ENCODE measurements at places on chromosomes 3 and 15. TPM values are rescaled to one million over a fixed set of nuclear protein-coding genes. Genes with fewer than 3 reads are reported as not detected.

Gene C15orf39
- 46.1 TPM for total RNA-seq

Gene GATM
- total RNA-seq, result 0.86 TPM

Gene PFKFB4
- total RNA-seq, result 15.5 TPM

Gene SNX22
- 1.1 TPM for total RNA-seq

Gene CKMT1B
- 0.86 TPM for total RNA-seq

GRCh38 chr15:81178365-81178764, 18.3 kb upstream of the IL16 start:
- no peak for DNase-seq
- no peak overlapping the region for H3K4me3 ChIP-seq
- H3K36me3 ChIP-seq, result no peaks in the 10 kb centered on the region
- H3K27ac ChIP-seq, result no peak overlapping the region
- H3K4me1 ChIP-seq, result peaks cover 13% of the 10 kb centered on the region
- peaks cover 30% of the 10 kb centered on the region for H3K27me3 ChIP-seq

GRCh38 chr3:156681002-156681401, 6.6 kb downstream of the TIPARP start:
- H3K36me3 ChIP-seq, result peaks cover 48% of the 10 kb centered on the region
- H3K4me3 ChIP-seq, result peak overlapping the region; percentile 55
- H3K4me1 ChIP-seq, result peaks cover 88% of the 10 kb centered on the region
- DNase-seq, result no peak
- H3K27ac ChIP-seq, result peak overlapping the region; percentile 5
- H3K27me3 ChIP-seq, result no peaks in the 10 kb centered on the region

- H3K4me1 ChIP-seq, result no peaks in the 10 kb centered on the region
- H3K27ac ChIP-seq, result no peak overlapping the region
- no peak for DNase-seq
- H3K27me3 ChIP-seq, result peaks cover 3% of the 10 kb centered on the region
Measured at GRCh38 chr3:135023996-135024658, 229.1 kb downstream of the EPHB1 start.

DNA sequence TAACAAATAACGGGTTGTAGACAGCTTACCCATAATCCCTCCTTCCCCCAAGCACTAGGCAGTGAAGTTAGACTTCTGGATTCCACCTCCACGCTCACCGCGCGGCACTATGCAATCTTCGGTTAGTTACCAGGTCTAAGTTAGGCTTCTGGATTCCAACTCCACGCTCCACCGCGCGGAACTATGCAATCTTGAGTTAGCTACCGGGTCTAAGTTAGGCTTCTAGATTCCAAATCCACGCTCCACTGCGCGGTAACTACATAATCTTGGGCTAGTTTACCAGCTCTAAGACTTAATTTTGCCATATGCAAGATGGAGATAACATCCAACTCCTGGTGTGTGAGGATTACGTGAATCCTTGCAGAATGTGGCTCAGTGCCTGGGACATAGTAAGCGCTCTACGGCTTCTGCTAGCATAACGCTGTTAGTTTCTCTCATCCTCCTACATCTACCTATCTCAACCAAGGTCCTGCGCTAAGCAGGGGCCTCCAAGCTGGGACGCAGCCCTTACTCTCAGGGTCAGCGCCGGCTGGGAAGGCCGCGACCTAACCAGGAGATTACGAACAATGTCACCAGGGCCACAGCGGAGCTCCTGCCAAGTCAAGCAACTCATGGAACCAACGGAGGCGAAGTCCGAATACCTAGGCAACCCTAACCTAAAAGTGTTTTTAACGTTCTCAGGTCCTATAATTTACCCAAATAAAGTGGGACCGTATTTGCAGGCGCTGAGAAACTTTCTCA, 497 bp upstream of the RPLP1 start:
- H3K36me3 ChIP-seq, result peaks cover 48% of the 10 kb centered on the region
- DNase-seq, result no peak
- peak overlapping the region; percentile 99 for H3K4me3 ChIP-seq
- no peaks in the 10 kb centered on the region for H3K27me3 ChIP-seq

GRCh38 chr15:64001148-64001547, 45.1 kb downstream of the DAPK2 start:
- H3K27me3 ChIP-seq, result peaks cover 4% of the 10 kb centered on the region
- H3K36me3 ChIP-seq, result peaks cover 4% of the 10 kb centered on the region
- peaks cover 78% of the 10 kb centered on the region for H3K4me1 ChIP-seq
- no peak for DNase-seq
- no peak overlapping the region for H3K27ac ChIP-seq
